Activated naive CD4-positive, alpha-beta T cell treated with anti-CD3 and anti-CD28 coated beads, Interleukin-2, amount 50 U/mL, for 72 hours (primary cell): ENCODE measurements at places on chromosomes 6 and 20. TPM values are rescaled to one million over a fixed set of nuclear protein-coding genes. Genes with fewer than 3 reads are reported as not detected.

DNA sequence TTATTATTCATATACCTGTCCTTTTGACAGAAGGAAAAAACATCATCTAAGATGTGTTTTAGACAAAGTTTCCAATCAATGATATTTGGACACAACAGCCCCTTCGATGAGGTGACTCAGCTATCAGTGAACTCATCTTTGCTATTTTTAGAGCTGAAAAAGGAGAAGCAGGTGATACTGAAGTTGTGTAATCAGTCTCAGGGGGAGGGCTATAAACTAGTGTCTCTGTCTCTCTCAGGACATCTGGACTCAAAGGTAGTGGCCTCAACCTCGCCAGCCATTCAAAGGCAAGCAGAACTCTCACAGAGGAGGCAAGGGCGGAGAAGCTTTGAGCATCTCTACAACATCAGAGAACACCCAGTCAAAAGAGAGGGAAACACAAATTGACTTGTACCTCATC lies 135.4 kb downstream of the BFSP1 start:
- no peak for DNase-seq

GRCh38 chr6:164040994-164041393 lies 626.5 kb downstream of the QKI start:
- DNase-seq, result no peak

- DNase-seq, result no peak
These were observed 2.3 kb upstream of the ADGRB3 start for GRCh38 chr6:68632734-68633133.

The PFDN4 gene
- total RNA-seq, result 62.1 TPM
